Fibroblast of lung (primary cell): ENCODE measurements at places on chromosomes 5 and 9.

DNA sequence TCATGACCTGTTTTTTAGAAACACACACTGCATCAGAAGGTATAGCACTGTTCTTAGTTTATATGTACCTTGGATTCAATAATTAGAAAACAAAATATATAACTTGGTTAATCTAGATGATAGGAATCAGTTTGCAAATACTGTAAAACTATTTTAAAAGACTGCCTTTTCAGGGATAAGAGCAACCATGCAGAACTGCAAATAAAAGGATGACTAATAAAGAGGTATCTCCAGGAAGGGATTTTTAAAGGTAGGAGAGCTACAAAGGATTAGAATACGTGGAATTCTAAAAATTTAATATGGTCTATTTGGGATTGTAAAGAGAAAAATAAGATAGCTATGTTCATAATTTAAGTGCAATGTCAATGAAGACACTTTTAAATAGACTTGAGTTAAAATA lies 9.4 kb downstream of the GABRA1 start:
- DNase-seq = no peak

DNA sequence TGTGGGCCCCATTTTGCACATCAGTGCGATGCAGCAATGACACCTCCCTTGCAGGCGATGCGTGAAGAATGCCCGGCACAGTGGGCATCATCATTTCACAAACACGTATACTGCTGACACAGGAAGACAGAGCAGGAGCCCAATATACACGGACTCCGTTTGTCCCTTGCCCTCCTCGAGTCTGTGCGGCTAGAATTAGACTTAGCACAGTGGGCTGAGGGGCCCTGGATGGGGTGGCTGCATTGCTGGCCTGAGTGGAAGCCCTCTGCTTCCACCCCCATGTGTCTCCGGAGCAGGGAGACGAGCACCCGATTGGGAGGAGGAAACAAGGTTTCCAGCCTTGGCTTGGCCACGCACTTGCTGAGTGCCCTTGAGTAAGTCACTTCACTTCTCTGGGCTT lies 40.8 kb downstream of the GSN start:
- no peak for DNase-seq

GRCh38 chr5:74538206-74538661 lies 102.3 kb downstream of the ENC1 start:
- DNase-seq = peak; percentile 99

DNA sequence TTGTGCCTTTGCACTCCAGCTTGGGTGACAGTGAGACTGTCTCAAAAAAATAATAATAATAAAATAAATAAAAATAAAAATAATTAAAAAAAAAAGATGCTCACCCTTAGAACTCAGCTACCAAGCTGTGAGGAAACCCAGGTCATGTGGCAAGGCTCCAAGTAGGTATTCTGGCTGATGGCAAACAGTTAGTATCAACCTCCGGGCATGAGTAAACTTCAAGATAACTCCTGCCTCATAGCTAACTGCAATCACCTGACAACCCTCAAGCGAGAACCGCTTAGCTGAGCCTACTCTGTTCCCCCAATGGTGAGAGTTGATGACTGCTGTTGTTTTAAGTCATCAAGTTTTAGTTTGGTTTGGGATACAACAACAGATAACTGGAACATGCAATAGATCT lies 6.1 kb upstream of the SLC44A1 start:
- no peak for DNase-seq

DNA sequence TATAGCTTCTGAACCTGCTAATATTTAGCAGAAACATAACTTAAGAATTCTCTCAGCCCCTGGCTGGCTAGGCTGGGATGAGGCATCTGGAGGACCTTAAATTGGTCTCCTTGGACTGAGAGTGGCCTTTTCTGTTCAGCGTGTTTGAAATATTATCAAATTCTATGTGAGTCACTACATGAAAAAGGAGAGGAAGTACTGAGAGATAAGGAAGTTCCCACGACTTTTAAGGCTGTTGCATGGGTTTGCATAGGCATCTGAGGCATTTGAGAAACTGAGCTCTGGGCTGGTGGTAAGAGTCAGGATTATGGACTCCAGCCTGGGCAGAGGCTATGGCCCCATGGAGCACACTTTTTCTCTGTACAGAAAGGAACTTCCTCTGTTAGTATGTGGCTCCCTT lies 816.2 kb upstream of the GRAMD2B start:
- peak; percentile 92 for DNase-seq

- DNase-seq = no peak
These were observed 55.3 kb downstream of the SPEF2 start for GRCh38 chr5:35672995-35673394.

GRCh38 chr9:102631559-102631958 lies 363.6 kb upstream of the CYLC2 start:
- no peak for DNase-seq

DNA sequence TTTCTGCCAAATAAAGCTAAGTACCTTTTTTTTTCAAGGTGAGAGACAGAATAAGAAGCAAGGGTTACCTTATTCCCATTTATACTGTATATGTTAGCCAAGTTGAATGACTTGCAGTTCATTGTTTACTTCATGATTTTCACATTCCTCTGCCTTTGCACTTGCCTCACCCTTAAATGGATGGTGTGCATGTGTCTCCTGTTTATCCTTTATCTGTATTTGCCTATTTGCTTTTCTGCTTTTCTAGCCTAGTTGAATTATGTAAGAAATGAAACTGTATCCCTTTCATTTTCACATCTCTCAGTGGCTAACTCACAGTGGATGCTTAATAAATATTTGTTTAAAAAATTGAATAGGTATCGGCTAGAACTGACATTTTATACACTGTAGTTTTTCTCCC lies 200.8 kb upstream of the ST8SIA4 start:
- no peak for DNase-seq

DNA sequence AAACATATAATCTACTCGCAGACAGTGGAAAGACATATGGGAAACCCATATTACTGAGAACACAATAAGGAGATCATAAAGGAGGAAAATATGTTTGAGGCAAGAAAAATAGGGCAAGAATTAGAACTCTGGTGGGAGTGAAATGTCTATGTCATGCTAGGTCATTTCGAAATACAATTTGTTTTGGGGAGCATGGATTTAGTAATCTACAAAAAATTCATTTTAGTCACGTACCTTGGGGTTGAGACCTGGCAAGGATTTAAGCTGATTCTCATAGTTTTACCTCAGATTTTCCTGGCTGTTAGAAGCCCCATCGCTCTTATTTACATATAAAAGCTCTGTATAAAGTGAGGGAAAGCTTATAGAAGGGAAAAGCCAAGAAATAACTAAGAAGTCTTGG lies 11.5 kb upstream of the CSNK1G3 start:
- DNase-seq = no peak

DNA sequence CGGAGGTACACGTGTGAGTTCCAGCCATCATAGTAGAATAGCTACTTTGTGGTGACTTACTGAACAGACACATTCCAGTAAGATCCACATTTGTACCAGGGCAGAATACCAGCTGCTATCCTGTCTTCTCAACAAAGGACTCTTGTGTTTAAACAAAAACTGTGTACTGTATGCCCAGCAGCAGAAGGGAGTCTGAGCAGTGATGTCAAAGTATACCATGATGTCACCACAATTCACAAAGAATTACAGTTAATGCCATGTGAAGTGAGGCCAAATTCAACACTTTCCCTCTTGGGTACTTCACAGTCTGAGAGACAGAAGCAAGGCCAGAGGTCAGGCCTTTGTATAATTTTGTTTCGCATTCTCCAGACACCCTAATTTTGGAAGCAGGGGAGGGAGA lies 137.0 kb downstream of the ADAMTSL1 start:
- DNase-seq = peak; percentile 39

GRCh38 chr9:89969881-89970639 lies 365.2 kb downstream of the GADD45G start:
- no peak for DNase-seq

- peak; percentile 72 for DNase-seq
These were observed 195.4 kb downstream of the NR2F1-AS1 start for GRCh38 chr5:93385655-93386054.

DNA sequence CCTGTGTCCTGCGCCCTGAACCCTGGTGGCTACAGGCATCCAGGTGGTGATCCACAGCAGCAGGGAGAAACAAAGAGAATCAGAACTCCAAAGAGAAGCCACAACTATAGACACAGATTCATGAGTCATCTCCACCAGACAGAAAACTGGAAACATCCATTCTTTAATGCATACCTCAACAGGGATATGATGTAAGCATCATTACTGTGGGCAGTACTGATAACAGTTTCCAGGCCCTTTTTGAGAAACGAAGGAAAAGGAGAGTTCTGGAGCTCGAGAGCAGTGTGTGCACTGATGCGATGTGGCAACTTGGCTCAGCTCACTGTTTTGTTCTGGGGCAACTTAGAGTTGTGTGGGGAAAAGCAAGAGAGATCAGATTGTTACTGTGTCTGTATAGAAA lies 215.6 kb upstream of the ADAMTS16 start:
- no peak for DNase-seq

DNA sequence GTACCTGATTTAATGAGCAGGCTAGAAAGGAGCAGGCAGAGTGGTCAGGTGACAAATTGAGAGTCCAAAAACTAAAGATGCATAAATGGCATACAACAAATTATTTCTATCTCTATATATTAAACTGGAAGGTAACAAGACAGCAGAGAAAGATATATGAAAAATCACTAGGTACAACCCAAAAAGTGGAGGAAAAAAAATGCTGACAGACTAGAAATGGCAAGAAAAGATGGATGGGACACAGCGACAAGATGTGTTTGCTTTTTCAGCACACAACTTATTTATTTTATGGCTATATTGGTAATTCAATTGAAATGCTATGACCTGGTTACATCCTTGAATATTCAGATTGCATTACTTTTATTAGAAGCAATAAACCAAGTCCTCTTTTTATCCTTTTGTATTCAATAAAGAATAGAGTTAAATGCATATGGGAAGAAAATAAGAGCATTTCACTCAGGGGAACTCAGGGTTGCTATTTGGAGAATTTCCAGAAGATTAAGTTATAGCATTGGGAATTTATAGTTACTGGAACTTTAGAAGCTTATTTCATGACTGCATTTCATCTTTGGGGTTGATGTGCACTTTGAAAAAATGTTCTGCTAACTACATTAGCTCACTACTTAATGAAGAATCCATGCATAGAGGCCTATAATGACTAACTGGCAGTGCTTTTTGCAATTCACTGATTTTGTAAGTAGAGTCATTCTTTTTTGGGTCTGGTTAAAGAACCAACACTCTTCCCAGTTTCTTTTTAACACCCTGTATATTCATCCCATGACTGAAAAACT lies 566.6 kb upstream of the TUSC1 start:
- DNase-seq = no peak

DNA sequence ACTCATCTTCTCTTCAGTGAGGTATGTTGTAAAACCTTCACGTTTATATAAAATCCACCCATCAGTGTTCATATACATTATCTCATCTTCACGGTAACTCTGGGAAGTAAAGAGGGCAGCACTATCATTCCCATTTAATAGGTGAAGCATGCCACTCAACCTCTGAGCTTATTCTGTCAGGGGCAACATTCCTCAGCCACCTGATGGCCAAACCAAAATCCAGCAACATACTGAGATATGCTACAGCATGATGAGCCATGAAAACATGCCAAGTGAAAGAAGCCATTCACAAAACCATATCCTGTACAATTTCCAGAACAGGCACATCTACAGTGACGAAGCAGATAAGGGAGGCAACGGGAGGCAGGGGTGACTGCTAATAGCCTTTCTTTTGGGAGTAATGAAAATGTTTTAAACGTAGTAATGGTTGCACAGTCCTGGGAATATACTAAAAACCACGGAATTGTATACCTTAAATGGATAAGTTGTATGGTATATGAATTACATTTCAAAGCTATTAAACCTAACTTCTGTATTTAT lies 167.4 kb downstream of the TSSK1B start:
- DNase-seq = no peak

DNA sequence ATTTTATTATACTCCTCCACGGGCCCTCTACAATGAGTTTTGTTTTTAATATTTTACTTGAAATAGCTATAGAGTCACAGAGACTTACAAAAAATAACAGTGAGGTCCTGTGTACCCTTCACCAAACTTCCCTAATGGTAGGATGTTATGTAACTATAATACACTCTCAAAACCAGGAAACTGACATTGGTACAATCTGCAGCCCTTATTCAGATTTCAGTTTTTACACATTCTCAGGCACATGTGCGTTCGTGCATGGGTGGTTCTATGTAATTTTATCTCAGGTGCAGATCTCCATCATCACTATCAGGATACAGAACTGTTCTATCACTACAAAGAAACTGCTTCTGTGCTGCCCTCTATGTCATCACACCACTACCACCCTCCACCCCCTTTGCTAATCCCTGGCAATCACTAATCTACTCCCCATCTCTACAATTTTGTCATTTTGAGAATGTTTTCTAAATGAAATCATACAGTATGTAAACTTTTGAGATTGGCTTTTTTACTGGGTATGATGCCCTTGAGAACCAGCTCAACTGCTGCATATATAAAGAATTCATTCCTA lies 16.4 kb downstream of the RAB14 start:
- no peak for DNase-seq

DNA sequence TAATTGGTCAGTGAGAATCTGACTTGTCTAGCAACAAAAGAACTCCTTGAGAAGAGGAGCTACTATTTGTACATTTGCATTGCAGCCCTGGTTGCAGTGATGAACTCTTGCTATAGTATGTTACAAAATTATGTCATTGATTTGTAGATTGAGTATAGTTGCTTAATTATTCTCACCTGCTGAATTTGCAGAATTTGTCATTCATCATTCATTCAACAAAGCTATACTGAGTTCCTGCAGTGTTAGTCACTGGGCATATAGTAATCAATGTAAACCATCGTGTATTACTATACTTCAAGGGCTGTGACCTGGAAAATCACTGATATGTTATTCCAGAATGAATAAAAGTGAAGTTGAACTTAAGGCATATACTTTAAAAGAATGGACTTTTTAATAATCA lies 50.1 kb downstream of the SLC1A3 start:
- no peak for DNase-seq

DNA sequence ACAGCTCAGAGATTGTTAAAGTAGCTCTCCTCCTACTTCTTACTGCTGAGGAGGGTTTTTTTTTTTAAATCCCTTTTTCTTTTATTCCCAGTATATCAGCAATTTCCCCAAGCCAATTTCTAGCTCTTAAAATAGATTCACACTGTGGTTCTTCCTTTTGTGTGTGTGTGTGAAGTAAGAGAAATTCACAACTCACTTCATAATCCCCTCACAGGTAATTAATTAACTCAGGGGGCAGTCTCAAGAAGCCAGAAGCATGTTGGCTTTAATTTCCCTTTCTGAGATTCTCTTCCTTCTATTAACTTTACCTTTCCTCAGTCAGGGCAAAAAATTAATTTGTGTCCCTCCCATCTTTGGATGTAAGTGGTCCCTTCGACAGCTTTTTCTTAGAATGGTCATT lies 71.0 kb upstream of the HMHB1 start:
- no peak for DNase-seq
